NCI-H524 (cell line): ENCODE measurements at places on chromosomes 5 and 9.

- DNase-seq: peak; percentile 48
These were observed 1195.3 kb upstream of the SEMA6A start for GRCh38 chr5:117769877-117770276.

DNA sequence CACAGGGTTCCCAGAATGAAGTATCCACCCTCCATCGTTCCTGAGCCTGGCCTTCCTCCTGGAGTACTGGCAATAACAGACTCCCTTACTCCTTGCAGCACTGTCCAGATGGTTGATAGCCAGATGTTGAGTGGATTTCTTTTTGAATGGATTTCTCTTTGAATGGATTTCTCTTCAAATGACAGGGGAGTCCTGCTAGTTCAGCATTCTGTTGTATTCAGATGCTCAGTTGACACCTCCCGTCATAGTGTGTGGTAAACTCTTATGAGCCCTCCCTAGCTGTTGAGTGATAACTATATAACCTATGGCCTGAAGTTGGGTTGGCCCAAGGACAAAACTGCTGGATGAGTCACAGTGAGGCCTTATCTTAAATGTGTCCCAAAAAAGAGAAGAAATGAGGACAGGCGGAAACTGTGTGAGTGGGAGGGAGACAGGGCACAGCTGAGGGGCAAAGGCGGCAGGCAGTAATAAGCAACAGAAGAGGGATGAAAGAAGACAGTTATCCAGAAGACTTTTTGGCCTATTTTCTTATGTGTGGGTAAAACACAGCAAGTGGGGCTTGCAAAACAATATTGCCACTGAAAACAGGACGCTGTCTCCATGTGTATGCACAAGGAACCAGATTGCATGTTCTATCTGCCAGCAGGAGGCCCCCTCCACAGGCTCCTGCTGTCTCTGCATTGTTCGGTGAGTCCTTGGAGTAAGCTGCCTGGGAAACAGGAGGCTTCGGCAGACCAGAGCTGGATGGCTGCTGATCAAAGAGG lies 209.5 kb upstream of the S1PR3 start:
- DNase-seq: peak; percentile 60

DNA sequence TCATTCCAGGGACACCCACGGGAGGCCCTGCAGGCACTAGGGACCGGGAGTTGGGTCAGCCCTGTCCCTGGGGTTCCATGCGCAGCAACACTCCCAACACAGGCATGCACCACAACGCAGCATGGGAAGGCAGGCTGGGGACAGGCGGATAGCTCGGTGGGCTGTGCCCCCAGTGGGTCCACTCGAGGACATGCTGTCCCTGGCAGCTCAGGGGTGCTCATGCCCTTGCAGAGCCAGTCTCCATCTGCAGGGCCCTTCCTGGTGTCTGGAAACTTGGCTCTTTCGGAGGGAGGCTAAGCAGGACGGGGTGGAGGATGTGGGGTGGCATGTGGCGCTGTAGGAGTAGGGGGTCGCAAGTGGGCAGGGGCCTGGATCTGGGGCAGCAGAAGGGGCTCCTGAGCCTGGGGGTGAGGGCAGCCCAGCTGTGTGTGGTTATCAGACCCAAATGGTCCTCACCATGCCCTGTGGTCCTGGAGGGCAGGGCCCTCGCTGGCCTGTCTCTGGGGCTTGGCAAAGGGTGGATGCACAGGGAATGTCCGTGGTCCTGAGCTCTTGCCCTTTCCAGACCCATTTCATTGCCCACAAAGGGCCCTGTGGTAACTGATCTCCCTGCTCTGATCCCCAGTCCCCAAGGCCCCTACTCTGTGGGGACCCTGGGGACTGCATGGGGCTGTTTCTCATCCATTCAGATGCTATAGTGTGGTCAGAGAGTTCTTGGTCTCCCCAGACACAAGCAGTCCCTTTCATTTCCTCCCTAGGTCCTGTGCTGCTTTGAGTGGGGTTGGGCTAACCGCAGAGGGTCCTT lies 90.3 kb upstream of the PHYKPL start:
- no peak for DNase-seq

DNA sequence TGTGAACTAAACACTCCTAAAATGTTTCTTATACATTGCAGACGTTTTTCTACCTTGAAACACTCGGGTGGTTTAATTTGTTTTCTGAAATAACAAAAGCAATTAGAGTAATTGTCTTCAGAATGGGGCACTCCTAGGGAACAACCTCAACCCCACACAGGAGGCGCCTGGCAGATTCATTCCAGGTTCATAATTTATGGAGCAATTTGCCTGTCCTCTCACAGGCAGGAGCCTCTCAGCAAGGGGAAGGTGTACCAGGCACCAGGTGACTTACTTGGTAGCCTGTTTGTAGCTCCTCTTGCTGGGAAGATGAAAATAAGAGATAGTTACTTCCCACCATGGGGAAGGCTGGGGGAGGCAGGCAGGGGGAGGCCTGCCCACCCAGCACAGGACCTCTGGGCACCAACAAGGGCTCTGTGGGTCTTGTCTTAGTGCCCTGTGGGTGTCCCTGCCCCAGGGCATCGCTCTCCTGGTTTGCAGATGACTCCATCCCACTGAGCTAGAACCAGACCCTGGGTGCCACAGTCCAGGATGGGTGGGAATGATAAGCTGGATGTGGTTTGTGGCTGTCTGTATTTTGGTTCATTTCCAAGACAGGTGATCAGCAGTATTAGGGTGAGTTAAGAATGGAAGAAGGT lies 144.4 kb downstream of the FSTL4 start:
- no peak for DNase-seq

- DNase-seq: no peak
These were observed 12.5 kb downstream of the CARD6 start for GRCh38 chr5:40853632-40854192.

DNA sequence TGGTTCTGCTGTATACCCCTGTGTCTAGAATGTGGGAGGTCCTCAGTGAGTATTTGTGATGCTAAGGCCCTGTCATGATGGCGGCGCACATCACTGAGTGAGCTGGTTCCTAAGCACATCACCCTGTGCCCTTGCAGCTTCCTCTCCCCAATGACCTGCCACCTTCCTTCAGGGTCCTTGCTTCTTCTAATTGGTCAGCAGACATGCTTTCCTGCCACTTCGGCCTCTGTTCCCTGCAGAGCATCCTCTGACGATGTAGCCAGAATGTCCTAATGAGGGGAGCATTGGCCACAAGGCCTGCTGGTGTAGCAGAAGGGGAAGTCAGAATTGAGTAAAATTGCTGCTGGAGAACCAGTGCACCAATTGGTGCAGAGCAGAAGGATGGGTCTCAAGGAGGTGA lies 31.1 kb upstream of the ANGPTL2 start:
- no peak for DNase-seq

GRCh38 chr9:136656795-136657611 lies 5.7 kb upstream of the EGFL7 start:
- DNase-seq: peak; percentile 74

DNA sequence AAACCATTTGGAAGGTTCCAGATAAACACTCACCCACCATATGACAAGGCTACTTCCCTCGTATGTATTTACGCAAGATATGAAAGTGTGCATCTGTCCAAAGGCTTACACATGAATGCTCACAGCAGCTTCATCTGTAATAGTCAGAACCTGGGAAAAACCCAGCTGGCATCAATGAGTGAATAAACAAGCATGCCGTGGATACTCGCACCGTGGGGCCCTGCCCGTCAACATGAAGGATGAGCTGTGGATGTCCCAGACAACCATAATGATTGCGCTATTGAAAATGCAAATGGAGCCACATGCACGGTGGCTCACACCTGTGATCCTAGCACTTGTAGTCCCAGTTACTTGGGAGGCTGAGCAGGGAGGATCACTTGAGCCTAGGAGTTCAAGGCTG lies 60.6 kb upstream of the FCN1 start:
- DNase-seq: no peak
